ENCODE measurements at places on chromosomes 2 and 18. TPM values are rescaled to one million over a fixed set of nuclear protein-coding genes. Genes with fewer than 3 reads are reported as not detected.

DNA sequence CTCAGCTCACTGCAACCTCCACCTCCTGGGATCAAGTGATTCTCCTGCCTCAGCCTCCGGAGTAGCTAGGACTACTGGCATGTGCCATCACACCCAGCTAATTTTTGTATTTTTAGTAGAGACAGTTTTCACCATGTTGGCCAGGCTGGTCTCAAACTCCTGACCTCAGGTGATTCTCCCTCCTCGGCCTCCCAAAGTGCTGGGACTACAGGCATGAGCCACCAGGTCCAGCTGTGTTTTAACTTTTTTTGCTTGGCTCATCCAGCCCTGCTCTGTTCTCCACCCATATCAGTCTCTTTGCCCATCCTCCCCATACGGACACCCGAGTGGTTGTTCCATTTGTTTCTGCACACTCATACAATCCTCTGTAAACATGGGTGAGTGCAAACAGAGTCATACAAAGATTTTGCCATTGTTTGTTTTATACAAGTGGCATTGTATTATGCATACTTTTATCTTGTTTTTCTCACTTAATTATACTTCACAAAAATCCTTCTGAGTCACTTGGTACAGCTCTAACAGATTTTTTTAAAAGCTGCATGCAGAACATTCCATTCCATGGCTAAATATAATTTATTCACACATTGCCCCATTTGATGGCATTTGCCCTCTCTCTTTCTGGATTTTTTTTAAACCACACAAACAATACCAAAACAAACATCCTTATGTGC is 5.3 kb downstream of the APOB start:
- DNase-seq: no peak

The CGREF1 gene
- total RNA-seq: 0.87 TPM

- no peak for DNase-seq
These were observed 30.2 kb downstream of the KCNG3 start for GRCh38 chr2:42463570-42463969.

GRCh38 chr2:8627019-8627691 is 54.7 kb upstream of the ID2 start:
- no peak for DNase-seq

DNA sequence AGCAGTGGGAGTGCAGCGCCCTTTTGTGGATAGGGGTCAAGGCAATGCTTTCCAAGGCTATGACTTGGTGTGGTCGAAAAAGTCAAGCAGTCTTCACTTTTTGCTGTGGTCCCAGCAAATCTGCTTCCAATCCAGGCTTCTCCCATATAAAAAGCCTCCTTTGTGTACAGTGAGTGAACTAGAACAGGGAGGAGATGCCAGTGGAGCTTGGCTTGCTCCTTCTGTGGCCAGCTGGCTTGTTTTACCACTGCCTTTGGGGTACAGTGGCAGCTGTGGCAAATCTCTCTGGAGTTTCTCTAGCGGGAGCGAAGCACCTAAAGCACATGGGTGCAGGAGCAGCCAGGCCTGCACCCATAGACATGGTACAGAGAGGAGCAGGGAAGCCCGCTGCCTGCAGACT is 103.5 kb downstream of the MSH2 start:
- DNase-seq: no peak

The CAVIN2 gene
- total RNA-seq: 119 TPM

DNA sequence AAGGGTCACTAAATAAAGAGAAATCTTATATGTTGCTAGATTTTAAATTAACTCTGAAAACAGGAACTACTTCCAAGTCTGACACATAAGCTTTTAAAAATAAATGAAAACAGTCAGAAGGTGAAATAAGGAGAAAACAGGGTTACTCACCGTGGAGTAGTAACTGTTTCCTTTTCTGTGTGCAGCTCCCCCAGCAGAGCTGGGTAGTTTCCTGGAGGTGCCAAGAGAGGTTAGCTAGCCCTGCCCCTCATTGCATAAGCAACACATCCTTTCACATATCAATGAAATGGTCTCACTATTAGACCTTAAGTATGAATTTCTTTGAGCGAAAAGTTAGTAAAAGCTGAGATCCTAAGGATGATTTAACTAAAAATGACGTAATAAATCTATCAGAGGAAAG is 54.0 kb upstream of the GPR75 start:
- no peak for DNase-seq

- no peak for DNase-seq
These were observed 147.0 kb upstream of the KLHL14 start for GRCh38 chr18:32919799-32920198.

The IL36B gene
- total RNA-seq: not detected

DNA sequence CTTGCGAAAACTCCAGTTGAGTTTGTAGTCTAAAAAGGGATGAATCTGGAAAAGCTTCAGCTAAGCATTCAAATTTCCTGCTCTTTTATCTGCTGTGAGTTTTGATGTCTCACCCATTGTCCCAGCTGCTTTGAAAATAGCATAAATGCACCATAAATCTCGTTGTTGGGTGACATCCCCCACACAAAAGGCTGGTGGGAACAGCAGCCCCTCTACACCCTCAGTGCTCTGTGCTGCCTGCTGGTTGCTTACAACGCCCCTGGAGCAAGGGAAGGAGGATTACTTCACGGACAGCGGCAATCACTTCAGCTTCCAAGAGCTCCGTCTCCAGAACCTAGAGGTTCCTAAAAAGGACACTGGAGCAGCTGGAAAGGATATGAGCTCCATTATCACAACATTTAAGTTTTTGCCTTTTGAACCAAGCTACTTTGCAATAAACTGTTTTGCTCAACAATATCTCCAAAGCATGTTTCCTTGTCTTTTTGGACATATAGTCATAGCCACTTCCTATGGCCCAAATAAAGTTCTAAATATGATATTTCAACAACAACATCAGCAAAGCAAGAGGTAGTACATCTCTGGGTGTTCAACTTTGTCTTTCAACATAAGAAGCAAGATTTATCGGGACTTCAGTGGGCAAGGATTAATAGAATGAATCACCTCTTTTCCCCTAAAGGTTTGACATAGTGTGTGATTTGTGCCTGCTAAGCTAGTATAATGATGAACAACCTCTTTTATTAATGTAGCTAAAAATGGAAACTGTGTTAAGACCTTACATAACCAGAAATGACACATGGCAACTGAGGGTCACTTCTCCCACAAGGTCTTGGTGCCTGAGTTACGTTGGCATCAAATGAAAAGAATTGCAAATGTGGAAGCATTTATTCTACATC is 413.5 kb downstream of the TXNL1 start:
- DNase-seq: no peak

The ZNF532 gene
- 64.2 TPM for total RNA-seq

DNA sequence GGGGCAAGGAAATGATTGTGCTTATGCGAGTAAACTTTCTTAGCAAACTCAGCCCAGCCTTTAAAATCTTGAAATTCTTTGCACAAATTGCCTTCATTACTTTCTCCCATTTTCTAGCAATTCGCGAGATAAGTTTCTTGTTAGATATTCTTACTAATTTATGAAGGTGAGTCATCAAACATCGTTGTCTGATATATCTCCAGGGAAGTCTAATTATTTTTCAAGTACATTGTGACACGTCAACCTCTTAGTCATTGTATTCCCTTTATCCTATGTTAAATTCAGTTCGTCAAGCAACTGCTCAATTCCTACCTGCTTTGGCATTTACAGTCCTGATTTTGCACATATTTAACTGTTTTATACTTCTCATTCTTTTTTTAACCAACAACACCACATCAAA is 854.5 kb upstream of the CRIM1 start:
- no peak for DNase-seq

DNA sequence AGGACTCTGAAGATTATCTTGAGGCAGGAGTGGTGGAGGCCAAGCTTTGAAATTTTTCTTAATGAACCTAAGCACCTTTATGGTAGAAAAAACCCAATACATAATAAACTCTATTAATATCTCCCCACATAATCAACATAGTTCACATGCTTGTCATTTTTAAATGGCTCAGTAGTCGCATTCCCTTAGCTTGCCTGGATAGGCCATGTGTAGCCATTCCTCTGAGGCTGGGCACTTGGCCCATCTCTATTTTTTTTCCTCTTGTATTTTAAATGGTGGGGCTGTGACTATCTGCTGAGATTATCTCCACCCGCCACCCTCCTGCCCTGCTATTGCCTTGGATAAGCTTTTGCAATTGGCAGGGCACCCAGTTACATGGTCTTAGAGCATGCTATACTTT is 143.1 kb downstream of the FHOD3 start:
- no peak for DNase-seq

GRCh38 chr2:29598978-29599377 is 322.4 kb downstream of the ALK start:
- no peak for DNase-seq
